ENCODE measurements at places on chromosomes 16 and 17.

DNA sequence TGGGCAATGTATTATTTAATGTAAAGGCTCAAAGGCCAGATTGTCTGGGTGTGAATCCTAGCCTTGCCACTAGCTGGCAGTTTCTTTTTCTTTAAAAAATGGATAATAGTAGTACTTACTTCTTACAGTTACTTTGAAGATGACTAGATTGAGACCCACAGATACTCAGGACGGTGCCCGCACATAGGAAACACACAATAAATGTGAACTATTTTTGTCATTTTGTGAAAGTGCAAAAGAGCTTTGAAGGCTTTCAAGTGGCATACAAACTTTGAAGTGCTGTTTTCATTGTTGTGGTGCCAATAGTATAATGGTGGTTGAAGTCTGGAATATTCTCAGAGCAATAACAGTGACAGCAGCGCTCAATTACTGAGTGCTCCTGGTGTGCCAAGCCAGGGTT, 63.6 kb downstream of the OTOA start:
- DNase-seq, result no peak

- DNase-seq, result no peak
These were observed 73.8 kb downstream of the CMIP start for GRCh38 chr16:81518439-81518757.

- DNase-seq, result no peak
These were observed 14.7 kb downstream of the CDH13 start for GRCh38 chr16:82641336-82641984.

DNA sequence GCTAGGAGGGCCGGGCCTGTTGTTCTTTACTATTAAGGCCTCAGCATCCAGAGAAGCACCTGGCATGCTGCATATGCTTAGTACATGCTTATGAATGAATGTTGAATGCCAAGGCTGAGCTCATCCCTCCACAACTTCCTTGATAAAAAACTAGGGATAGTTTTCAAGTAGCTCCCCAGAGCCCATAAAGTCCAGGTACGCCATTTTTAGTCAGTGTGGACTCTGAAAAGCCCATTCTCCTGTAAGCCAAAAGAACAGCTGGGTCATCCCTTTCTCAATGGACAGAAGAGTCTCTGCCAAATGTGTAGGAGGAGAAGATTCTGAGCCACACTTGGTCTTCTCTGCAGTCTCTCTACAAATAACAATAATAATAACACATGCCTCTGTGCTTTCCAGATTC, 8.9 kb upstream of the ITGB3 start:
- no peak for DNase-seq

- no peak for DNase-seq
These were observed 144.0 kb downstream of the SOCS1 start for GRCh38 chr16:11111856-11112634.

GRCh38 chr16:24511792-24512191, 27.6 kb upstream of the RBBP6 start:
- DNase-seq, result no peak

DNA sequence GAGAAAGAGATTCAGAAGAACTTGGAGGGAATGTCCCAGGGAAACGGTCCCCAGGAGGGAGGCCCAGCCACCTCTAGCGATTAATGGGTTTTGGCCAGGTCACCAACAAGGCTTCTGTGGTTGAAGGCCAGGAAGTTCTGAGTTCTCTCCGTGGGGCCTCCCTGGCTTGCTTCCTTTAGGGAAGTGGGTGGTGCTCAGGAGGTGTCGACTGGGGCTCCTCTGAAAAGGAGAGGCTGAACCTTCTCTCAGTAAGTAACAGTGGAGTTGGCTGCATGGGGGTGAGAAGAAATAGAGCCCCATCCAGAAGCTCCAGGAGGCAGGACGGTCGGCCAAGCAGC, 77.1 kb upstream of the GSE1 start:
- DNase-seq, result peak; percentile 83
